Fibroblast of skin of left biceps (primary cell): ENCODE measurements at places on chromosomes 4 and X.

- no peak for DNase-seq
Observed at GRCh38 chr4:169650227-169650936, 30.0 kb downstream of the CLCN3 start.

DNA sequence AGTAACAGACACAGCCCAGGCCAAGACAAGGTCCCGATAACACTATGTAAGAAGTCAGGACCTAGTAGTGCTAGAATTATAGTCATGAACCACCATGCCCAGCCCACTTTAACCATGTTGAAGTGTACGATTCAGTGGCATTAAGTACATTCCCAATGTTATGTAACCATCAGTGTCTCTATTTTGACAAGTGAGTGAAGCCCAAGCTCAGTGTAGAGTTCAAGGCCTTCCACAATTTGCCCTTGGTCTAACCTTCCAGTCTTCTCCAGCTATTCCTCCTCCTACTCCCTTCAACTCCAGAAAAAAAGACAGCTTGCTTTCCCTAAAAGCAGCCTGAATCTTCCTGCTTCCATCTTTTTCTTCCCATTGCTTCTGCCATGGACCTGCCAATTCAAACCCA lies 31.5 kb downstream of the LIAS start:
- no peak for DNase-seq

- DNase-seq = no peak
Observed at GRCh38 chrX:11481035-11481434, 184.7 kb downstream of the ARHGAP6 start.

- DNase-seq = peak; percentile 29
Observed at GRCh38 chr4:27791640-27792039, 931.0 kb downstream of the STIM2 start.
